H9 (cell line): ENCODE measurements at places on chromosomes 2 and 18.

GRCh38 chr2:164032995-164033394 is 297.2 kb upstream of the FIGN start:
- no peak for DNase-seq

- no peak for DNase-seq
Observed at GRCh38 chr2:83221258-83221657, 1237.8 kb downstream of the SUCLG1 start.

GRCh38 chr2:128506534-128506933 is 187.9 kb upstream of the HS6ST1 start:
- no peak for DNase-seq

GRCh38 chr2:18975506-18976167 is 382.8 kb downstream of the OSR1 start:
- no peak for DNase-seq

DNA sequence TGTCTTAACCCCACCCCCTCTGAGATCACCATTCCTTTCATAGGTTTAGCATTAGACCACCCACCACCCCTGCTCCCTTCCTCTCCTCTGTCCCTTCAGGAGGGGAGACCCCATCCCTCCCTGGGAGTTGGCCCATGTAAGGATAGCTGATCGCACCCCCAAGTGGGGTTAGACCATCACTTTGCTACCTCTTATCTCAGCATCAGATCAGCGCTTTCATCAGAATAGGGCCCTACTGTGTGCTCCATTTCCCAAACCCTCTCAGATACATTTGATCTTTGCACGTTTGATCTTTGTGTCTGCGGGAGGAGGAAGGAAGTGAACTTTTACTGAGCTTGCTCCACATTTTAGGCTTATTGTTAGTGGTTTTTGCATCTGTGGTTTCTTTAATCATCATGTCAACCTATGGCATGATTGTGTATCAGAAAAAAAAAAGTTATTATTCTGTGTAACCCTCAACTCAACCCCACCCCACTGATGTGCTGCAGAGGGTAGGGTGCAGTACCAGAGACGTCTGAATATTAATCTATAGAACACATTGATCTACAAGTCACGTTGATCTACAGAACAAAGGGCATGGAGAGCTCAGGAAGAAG is 81.2 kb downstream of the PDCL3 start:
- DNase-seq: no peak
